CD4-positive, CD25-positive, alpha-beta regulatory T cell (primary cell): ENCODE measurements at places on chromosomes 5 and 9.

- no peak for DNase-seq
Measured at GRCh38 chr5:175290379-175290778, 153.6 kb downstream of the DRD1 start.

- no peak for DNase-seq
Measured at GRCh38 chr9:75372499-75373268, 284.4 kb downstream of the OSTF1 start.

DNA sequence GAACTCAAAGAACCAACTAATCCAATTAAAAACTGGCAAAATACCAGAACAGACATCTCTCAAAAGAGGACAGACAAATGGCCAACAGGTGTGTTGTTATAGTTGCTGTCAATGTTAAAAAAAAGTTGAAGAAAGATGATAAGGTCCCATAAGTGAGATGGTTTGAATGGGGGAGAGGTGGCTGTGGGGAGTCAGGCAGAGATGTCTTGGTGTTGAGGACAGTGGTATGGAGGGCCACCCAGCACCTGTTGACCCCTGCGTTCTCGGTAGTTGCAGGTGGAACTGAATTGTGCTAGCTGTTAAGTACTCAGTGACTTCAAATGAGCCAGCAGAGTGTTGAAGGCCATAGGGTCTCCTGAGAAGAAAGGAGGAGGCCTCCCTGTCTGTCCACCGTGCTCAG is 55.9 kb upstream of the PITX1 start:
- DNase-seq: no peak

DNA sequence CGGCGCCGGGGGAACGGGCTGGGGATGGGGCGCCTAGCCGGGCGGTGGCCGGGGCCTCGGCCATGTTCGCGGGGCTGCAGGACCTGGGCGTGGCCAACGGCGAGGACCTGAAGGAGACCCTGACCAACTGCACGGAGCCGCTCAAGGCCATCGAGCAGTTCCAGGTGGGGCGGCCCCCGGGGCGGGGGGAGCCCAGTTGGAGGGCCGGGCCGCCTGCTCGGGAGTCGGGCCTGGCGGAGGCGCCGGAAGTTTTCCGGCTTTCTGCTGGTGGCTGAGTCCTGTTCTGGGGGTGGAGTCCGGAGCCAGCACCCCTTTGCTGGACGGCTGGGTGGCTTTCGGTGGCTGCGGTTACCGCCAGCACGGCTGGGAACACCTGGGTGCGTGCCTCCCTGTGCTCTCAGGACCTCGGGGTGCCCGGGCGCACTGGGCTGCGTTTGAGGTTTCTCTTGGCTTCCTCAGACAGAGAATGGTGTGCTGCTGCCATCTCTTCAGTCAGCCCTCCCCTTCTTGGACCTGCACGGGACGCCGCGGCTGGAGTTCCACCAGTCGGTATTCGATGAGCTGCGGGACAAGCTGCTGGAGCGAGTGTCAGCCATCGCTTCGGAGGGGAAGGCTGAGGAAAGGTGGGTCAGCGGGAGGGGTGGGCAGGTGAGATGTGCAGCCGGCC is 454 bp downstream of the NELFB start:
- no peak for DNase-seq

DNA sequence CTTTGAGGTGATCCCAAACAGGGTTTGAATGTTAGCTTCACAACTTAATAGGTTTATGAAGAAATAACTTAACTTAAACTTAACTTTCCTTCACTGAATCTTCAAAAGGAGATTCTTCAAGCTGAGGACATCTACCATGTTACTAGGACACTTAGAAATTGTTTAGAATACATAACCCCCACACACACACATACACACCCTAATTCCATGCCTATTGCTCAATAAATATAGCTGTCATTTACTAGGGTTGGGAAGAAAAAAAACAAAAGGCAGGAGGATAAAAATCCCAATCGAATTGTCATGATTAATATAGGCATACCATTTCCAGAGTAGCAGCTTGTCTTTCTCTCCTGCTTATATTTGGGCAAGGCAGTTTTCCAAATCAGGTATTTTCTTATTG is 68.3 kb downstream of the ALDH1A1 start:
- DNase-seq: no peak
